ENCODE measurements at places on chromosomes 7 and 10.

GRCh38 chr7:105353752-105354328 lies 34.9 kb downstream of the SRPK2 start:
- DNase-seq = no peak

GRCh38 chr10:123966896-123967231 lies 75.3 kb upstream of the CPXM2 start:
- no peak for DNase-seq

DNA sequence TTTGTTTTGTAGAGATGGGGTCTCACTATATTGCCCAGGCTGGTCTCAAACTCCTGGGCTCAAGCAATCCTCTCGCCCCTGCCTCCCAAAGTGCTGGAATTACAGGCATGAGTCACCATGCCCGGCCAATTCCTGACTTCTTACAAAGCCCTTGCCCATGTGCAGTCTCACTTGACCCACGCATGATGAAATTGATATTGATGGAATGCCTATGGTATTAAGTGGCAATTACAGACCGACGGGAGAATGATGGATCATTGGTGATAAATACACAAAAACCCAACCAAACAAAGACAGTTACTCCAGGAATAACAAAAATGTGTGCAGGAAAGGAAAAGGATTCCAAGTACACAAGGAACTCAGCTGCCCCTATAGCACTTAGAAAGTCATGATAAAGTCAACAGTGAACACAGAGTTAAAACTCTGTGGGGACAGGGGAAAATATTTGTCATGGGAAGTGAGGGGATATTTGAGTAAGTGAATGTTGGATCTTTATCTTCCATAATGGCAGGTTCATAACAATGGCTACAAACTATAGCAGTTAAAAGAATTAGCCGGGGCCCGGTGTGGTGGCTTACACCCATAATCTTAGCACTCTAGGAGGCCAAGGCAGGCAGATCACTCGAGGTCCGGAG lies 21.6 kb downstream of the HIP1 start:
- DNase-seq = no peak

DNA sequence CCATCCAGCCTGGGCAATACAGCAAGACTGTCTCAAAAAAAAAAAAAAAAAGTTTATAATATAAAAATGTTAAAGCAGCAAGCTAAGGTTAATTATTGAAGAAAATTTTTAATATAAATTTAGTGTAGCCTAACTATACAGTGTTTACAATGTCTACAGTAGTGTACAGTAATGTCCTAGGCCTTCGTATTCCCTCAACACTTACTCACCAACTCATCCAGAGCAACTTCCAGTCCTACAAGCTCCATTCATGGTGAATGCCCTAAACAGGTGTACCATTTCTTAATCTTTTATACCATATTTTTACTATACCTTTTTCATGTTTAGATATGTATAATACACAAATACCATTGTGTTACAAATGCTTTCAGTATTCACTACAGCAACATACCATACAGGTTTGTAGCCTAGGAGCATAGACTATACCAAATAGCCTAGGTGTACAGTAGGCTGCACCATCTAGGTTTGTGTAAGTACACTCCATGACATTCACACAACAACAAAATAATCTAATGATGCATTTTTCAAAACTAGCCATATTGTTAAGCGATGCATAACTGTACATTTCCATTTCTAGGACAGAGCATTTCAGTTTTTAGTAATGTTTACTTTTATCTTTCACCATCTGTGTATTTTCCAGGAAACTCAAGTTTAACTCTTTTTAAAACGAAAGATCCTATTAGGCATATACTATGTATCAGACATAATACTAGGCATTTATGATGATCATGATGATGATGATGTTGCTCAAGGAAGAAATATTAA lies 43.3 kb downstream of the CNOT4 start:
- DNase-seq = no peak

DNA sequence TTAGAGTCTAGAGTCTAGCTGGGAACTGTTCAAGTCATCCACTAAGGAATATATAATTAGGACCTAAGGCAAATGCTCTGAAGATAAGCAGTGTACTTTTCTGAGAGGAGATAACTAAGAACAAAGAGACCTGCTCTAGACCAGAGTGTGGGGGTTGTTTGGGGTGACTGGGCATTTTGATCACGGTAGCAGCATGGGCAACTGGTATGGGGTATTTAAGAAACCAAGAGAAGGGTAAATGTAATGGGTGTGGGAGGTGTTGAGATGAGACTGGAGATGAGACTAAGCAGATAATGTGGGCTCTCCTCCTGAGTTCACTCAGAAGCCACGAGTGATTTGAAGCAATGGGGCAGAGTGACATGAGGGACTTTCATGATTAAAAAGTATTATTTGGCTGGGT lies 1082.9 kb downstream of the GATA3 start:
- DNase-seq = no peak

DNA sequence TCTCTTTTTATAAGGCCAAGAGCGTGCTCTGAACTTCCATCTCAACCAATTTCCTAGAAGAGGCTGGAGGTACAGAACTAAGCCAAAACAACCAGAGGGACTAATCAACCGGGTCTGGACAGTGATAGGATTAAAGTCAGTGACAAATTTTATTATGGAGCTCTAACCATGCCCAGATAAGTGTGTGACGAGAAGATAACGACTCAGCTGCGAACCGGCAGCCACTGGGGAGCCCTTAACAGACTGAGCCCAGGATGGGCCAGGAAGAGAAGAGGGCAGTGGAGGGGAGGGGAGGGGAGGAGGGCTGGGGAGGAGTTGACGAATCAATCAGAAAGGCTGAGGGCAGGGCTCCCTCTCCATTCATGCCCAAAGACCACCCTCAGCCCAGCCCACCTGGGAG lies 119.9 kb downstream of the PLXNA4 start:
- DNase-seq = no peak

- no peak for DNase-seq
These were observed 120.7 kb downstream of the SRPK2 start for GRCh38 chr7:105268056-105268455.

- DNase-seq = no peak
These were observed 38.4 kb upstream of the PSAP start for GRCh38 chr10:71889388-71889987.

DNA sequence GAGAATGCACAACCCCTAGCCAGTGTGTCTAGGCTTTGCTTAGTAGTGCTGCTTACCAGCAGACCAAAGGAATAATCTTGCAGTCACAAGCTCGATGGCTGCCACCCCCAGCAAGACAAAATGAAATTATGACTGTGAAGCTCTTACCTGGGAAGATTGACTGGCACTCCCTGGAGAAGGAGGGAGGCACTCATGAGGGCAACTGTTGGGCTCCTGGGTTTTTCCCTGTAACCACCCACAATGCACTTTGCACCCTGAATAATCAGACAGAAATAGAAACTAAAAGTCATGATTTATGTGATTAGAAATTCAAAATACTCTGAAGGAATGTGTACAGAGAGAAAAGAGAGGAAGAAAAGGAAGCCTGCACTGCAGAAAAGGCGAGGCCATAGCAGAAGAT lies 144.3 kb upstream of the DGKB start:
- no peak for DNase-seq
